Adrenal gland (tissue), 19 donors: ENCODE measurements at places on chromosomes 3 and 15. TPM values are rescaled to one million over a fixed set of nuclear protein-coding genes. Genes with fewer than 3 reads are reported as not detected.

Gene MYLK
- 88.1 TPM for total RNA-seq

Gene LPCAT4
- total RNA-seq = 14.4 TPM

Gene NIPA2
- 64.8 TPM for total RNA-seq

Gene HYKK
- 8.6 TPM for total RNA-seq

Gene CTXN2
- not detected for total RNA-seq

Gene OR5H2
- total RNA-seq = not detected

DNA sequence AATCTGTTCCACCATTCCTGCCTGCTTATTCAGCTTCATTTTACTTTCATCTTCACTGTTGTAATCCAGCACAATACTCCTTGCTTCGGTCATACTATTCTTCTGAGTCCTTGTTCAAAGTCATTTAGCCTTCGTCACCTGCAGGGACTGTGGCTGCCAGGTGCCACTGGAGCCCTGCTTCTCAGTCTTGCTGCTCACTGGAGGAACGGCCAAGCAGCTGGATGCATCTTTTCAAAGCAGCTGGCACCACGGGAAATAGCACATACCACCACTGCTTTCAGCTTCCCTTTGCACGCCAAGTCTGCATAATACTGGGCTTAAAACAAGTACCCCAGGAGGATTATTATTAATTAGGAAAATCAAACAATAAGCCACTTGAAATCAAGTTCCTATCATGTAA lies 287.6 kb downstream of the BCHE start:
- H3K27me3 ChIP-seq = no peaks in the 10 kb centered on the region
- no peak for DNase-seq
- H3K4me3 ChIP-seq = no peak overlapping the region
- H3K27ac ChIP-seq = no peak overlapping the region
- H3K4me1 ChIP-seq = no peaks in the 10 kb centered on the region

DNA sequence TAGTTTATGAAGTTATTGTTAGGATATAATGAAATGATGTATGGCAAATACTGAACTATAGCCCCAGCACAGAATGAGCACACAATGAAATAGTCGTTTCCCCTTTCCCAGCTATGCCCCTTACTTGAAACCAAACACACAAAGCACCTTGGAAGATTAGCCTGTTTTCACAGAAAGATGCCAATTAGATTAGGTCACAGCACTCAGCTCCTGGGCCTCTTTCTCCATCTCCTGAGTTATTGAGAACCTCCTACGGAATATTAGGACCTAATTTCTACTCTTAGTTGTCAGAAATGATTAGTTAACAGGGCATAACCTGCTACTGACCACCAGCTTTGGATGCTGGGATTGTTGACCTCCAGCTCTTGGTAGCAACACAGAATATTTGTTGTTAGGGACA lies 269.4 kb upstream of the ROPN1 start:
- no peak for DNase-seq
- H3K27ac ChIP-seq = peak overlapping the region; percentile 54
- no peaks in the 10 kb centered on the region for H3K27me3 ChIP-seq
- no peak overlapping the region for H3K4me3 ChIP-seq

DNA sequence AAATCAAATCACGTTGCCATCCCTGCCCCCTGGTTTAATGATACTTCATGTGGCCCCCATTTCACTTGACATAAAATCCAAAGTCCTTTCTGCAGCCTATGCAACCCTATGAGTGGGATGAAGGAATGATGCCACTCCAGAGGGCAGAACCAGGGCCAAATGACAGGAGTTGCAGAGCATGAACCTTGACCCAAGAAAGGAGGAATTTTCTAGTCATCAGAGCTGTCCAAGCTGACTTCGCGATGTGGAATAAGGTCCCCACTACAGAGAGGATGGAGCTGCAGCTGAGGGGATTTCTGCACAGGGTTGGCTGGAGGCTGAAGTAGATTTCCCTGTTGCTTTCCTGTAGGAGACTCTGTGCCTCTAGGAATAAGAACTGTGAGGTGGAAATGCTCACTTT lies 15.8 kb upstream of the EPHB3 start:
- no peak overlapping the region for H3K4me3 ChIP-seq
- H3K4me1 ChIP-seq = peaks cover 5% of the 10 kb centered on the region
- H3K36me3 ChIP-seq = no peaks in the 10 kb centered on the region
- DNase-seq = no peak

DNA sequence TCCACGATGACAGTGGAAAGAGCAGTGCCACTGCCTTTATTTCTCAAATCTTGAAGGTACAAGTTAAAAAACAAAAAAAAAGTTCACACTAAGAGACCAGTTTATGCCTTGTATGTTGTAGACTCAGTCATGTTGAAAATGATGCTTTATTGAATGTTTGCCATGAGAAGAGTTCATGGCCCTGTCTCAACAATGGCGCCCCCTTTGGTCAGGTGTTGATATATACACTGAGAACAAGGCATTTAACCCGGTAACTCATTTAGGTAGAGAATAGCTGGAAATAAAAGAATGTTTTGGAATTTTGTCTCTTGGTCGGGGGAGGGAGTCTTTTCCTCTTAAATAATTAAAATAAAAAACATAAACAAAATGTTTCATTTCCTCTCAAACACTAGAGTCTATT lies 145.6 kb upstream of the SLC2A2 start:
- DNase-seq = no peak
- H3K27ac ChIP-seq = no peak overlapping the region
- no peaks in the 10 kb centered on the region for H3K36me3 ChIP-seq
- no peak overlapping the region for H3K4me3 ChIP-seq
- H3K4me1 ChIP-seq = peaks cover 43% of the 10 kb centered on the region
- H3K27me3 ChIP-seq = no peaks in the 10 kb centered on the region

GRCh38 chr3:131218196-131218595 lies 163.4 kb upstream of the NUDT16 start:
- H3K4me3 ChIP-seq = no peak overlapping the region
- H3K27me3 ChIP-seq = no peaks in the 10 kb centered on the region
- H3K36me3 ChIP-seq = no peaks in the 10 kb centered on the region

DNA sequence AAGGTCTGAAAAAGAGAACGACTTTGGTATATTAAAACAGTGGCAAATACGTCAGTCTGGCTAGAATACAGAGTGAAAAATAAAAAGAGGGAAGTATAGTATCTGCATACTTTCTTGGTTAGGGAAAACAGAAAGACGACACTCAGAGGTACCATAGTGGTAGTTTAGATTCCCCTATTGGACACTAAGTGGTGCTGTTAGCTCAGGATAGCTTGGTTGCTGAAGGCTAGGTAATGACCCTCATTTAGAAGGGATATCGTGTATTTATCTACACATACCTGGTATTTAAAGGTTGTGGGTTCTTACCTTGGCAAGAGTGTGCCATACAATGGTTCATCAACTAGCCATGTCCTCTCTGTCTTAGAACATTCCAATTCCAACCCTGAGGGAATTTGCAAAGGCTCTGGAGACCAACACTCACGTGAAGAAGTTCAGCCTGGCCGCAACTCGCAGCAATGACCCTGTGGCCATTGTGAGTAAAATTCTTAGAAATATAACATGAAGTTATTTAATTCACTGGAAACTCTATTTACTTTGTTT lies 31.0 kb downstream of the TMOD2 start:
- H3K36me3 ChIP-seq = peaks cover 25% of the 10 kb centered on the region
- no peaks in the 10 kb centered on the region for H3K4me1 ChIP-seq
- no peak overlapping the region for H3K4me3 ChIP-seq
- no peak overlapping the region for H3K27ac ChIP-seq
- no peak for DNase-seq

DNA sequence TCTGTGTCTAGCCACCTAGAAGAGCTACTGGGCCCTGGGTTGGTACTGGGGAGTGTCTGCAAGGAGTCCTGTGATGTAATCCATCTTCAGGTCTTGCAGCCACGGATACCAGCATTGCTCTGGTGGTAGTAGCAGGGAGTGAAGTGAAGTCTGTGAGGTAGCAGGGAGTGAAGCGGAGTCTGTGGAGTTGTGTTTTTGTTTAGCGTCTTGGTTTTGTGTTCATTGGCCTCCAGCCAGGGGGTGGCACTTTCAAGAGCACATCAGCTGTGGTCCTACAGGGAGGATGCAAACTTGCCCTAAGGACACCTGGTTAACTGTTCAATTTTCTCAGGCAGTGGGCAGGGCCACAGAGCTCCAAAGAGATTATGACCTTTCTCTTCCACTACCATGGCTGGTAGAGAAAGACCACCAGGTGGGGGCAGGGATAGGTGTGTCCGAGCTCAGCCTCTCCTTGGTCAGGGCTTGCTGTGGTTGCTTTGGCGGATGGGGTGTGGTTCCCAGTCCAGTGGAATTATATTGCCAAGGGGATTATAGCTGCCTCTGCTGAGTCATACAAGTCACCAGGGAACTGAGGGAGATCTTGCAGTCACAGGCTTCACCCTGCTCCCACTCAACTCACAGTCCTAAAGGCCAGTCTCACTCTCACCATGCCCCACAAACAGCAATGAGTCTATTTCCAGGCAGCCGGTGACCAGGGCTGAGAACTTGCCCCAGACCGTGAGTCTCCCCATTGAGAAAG lies 424.7 kb downstream of the ZBBX start:
- H3K27me3 ChIP-seq = no peaks in the 10 kb centered on the region
- H3K4me3 ChIP-seq = no peak overlapping the region
- H3K36me3 ChIP-seq = no peaks in the 10 kb centered on the region
- no peaks in the 10 kb centered on the region for H3K4me1 ChIP-seq

DNA sequence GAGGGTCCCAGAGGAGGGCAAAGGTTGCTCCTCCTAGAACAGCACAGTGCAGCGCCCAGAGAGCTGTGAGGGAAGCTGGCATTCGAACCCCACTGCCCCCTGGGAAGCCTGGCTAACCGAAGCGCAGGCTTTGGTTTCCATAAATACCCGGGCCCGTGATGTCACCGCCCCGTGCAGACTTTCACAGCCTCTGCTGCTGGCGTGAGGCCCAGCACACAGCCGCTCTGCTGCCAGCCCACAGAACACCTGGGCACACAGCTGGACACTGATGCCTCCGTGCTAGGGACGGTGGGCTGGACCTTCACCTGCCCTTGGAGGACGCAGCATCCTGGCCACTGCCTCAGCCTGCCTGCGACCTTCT lies 1.0 kb downstream of the IQSEC1 start:
- DNase-seq = peak; percentile 25
- H3K27ac ChIP-seq = no peak overlapping the region
- no peaks in the 10 kb centered on the region for H3K36me3 ChIP-seq
- H3K4me3 ChIP-seq = no peak overlapping the region

- H3K4me1 ChIP-seq = no peaks in the 10 kb centered on the region
- DNase-seq = no peak
- H3K27me3 ChIP-seq = no peaks in the 10 kb centered on the region
- no peaks in the 10 kb centered on the region for H3K36me3 ChIP-seq
These were observed 53.0 kb upstream of the PCSK6 start for GRCh38 chr15:101542306-101543025.

DNA sequence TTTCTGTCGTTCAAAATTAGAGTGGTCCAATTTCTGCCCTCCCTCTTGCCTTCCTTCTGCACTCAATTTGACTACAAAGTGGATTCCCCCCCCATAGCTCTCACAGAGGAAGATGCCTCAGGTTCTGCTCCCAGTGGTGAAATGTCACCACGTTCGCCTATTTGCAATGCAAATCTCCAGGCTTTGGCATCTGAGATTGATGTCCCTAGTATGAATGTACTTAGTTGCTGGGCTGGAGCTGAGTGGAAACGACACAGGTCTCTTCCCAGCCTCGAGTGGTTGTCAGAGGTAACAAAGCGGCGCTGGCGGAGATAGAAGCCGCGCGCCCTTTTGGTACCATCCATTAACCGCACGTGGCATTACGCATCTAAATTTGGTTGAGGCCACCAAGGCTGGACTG lies 860.1 kb downstream of the MCTP2 start:
- H3K27me3 ChIP-seq = no peaks in the 10 kb centered on the region
- H3K4me3 ChIP-seq = no peak overlapping the region
- no peak overlapping the region for H3K27ac ChIP-seq
- no peak for DNase-seq
- H3K36me3 ChIP-seq = no peaks in the 10 kb centered on the region

DNA sequence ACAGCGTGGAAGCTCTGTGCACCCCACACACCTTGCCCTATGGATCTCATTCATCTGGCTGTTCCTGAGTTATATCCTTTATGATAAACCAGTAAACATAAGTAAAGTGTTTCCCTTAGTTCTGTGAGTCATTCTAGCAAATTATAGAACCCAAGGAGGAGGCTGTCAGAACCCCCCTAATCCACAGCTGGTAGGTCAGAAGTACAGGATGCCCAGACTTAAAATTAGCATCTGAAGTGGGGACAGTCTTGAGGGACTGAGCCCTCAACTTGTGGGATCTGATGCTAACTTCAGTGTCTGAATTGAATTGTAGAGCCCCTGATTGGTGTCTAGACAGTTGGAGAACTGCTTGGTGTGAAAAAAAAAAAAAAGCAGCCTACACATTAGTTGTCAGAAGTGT lies 75.1 kb downstream of the B3GNT5 start:
- H3K4me1 ChIP-seq = peaks cover 16% of the 10 kb centered on the region
- H3K36me3 ChIP-seq = no peaks in the 10 kb centered on the region
- H3K27ac ChIP-seq = no peak overlapping the region
- DNase-seq = no peak
- no peaks in the 10 kb centered on the region for H3K27me3 ChIP-seq

GRCh38 chr3:15206662-15207576 lies 873 bp downstream of the CAPN7 start:
- no peaks in the 10 kb centered on the region for H3K27me3 ChIP-seq
- peak; percentile 55 for DNase-seq
- H3K36me3 ChIP-seq = peaks cover 17% of the 10 kb centered on the region
- peaks cover 33% of the 10 kb centered on the region for H3K4me1 ChIP-seq

GRCh38 chr3:11583638-11584046 lies 60.1 kb downstream of the VGLL4 start:
- H3K27me3 ChIP-seq = no peaks in the 10 kb centered on the region
- H3K36me3 ChIP-seq = no peaks in the 10 kb centered on the region
- no peak overlapping the region for H3K4me3 ChIP-seq
- peaks cover 25% of the 10 kb centered on the region for H3K4me1 ChIP-seq
- no peak overlapping the region for H3K27ac ChIP-seq

DNA sequence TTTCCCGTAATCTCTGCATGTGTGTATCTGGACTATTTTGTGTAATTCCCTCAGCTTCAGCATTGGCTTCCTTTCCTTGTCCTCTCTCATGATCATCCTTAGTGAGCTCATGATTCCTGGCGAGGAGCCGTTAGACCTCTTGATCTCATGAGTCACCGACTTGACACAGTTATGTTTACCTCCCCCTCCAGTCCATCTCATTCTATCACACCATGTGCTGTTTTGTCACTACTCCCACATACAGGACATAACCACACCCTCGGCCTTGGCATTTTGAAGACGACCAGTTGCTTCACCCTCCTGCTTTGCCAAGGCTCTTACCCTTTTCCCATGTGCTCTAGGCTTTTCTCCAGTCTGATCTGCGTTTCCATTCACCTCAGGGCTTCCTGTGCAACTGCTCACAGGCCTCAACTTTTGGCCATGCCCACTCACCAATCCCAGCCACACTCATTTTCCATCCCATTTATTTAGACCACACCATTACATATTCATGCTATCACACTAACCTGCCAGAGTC lies 41.5 kb downstream of the CP start:
- H3K27me3 ChIP-seq = no peaks in the 10 kb centered on the region
- DNase-seq = peak; percentile 98
- peak overlapping the region; percentile 69 for H3K27ac ChIP-seq
- H3K4me3 ChIP-seq = no peak overlapping the region
- no peaks in the 10 kb centered on the region for H3K36me3 ChIP-seq
